ENCODE measurements at places on chromosomes 6 and 20.

DNA sequence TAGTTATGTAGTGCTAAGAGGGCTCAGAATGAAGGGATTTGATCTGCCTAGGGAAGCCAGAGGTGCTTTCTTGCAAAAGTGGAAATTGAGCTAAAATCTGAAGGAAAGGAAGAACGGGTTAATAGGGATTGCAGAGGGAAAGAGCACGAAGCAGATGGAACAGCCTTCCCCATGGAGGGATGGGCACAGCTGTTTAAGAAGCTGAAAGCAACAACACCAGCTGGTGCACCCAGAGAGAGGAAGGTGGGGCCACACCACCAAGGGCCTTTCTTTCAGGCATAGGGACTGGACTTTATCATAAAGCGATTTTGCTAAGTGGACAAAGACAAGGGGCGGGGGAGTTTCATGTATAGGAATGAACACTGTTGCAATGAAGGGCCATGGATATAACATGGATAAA is 65.8 kb upstream of the SNRPB2 start:
- DNase-seq, result no peak

GRCh38 chr20:17838921-17839320 is 129.7 kb downstream of the SNX5 start:
- no peak for DNase-seq

- DNase-seq, result no peak
These were observed 20.6 kb downstream of the VIP start for GRCh38 chr6:152771061-152771687.

DNA sequence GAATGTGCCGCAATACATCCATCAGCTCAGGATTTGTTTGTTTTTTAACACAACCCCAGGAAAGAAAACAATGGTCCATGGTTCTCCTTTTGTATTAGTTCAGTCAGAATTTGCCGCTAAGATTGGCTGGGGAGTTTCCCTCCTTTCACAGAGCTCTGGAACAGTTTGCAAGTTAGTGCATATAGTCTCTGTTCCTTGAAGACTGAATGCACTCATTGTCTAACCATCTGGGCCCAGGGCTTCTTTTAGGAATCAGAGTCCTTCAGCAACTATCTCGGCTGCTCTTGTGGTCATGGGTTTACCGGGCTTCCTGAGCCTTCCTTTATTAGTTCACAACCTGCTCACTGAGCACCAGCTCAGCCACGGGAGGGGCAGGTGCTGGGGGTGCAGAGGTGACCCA is 121.3 kb downstream of the SLC23A2 start:
- no peak for DNase-seq

DNA sequence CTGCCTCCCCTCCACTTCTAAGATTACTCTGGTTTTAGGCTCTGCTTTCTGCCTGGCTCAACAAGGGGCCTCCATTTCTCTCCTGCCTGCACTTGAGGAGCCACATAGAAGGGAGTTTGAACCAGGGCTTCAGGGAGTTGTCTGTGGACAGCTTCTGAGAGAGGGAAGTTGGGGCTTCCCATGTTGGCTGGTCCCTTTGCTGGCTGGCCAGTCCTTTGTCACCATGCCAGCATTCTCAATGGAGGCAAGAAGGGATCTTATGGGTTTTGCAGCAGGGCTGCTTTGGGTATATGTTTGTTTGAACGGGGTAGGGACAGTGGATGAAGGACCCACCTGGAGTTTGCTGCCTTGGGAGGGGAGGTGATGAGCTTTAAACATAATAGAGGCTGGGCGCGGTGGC is 124.9 kb downstream of the CARMIL1 start:
- no peak for DNase-seq

DNA sequence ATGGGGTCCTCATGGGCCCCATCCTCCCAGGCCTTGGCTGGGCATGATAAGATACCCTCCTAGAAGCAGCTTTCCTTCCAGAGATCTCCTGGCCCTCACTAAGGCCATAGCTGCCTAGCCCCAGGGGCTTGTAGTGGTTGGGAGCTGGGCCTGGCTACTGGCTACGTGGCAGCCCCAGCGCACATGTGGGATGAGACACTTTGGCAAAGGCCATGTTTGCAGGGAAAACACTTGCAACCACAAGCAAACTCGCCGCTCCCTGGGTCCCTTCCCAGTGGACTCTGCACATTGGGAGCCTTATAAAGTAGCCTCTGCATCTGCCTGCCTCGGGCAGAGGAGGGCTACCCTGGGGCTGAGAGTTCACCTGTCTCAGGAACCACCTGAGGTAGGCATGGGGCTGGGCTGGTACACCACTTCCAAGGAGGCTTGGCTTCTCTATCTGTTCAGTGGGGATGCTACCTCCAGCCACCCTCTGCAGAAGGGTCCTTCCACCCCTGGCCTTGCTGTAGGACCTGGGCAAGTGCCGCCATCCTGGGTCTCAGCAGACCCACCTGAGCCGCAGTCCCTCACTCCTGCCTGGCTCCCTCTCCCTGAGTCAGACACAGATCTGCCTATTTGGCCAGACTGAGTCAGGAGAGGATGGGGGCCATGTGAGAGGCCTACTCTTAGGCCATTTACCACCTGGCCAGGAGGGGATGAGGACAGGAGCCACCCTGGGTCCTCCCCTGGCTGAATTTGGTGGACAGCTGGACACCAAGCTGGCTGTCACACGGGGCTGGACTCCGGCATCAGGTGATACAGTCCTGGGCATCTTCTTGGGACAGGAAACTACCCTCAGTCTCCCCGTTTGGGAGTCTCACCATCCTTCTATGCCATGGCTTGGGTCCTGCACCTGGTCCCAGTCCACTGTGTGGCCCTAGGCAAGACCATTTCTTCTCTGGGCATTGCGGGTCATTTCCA is at the start of gene BPIFB2:
BPIFB2 (plus strand) TSS at position 329 of the 960 bp plus-strand sequence. CDS start 871 bp downstream, outside the sequence.
- no peak for DNase-seq

DNA sequence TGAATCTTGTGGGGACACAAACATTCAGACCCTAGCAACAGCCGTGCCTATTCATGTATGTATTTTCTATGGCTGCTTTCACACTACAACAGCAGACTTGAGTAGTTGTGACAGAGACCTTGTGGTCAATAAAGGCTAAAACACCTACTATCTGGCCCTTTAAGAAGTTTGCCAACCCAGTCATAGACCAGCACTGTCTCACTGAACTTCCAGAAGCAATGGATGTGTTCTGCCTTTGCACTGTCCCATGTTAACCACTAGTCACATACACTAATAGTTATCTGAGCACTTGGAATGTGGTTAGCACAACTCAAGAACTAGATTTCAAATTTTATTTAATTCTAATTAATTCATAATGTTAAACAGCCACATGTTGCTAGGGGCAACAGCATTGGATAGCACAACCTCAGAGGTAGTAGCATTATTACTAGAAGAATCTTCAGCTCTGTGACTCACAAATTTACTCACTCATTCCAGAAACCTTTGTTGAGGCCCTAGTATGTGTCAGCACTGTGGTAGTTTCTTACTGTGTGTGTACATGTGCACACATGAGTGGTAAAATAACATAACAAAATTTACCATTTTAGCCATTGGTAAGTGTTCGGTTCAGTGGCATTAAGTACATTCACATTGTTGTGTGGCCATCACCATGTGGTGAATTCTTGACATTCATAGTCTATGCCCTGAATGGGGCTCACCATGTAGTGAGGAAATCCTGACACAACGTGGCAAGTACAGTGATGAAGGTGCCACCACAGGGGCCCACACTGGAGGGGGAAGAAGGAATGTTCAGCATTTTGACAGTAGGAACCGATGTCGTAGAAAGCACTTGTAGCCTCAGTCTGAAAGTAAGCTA is 107.3 kb downstream of the CEP57L1 start:
- DNase-seq, result no peak

- no peak for DNase-seq
These were observed 555.5 kb upstream of the JARID2 start for GRCh38 chr6:14690120-14691056.

GRCh38 chr6:90068703-90069523 is 174.6 kb downstream of the GJA10 start:
- DNase-seq, result no peak

DNA sequence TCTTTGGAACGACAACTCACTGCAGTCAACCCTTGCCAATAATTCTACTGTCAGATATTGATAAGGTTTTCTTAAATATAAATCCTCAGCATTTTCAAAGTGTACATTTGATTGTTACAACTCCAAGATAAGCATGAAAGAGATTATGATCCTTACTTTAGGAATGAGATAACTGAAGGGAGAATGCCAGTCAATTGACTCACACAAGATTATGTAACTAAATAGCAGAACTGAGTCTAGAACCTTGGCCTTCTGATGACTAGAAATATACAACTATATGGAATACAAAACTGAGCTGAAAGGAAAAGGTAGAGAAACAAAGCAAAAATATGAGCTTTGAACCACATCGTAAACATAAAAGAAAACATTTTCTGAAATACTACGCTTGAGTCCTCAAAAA is 26.9 kb upstream of the STXBP5 start:
- DNase-seq, result no peak

DNA sequence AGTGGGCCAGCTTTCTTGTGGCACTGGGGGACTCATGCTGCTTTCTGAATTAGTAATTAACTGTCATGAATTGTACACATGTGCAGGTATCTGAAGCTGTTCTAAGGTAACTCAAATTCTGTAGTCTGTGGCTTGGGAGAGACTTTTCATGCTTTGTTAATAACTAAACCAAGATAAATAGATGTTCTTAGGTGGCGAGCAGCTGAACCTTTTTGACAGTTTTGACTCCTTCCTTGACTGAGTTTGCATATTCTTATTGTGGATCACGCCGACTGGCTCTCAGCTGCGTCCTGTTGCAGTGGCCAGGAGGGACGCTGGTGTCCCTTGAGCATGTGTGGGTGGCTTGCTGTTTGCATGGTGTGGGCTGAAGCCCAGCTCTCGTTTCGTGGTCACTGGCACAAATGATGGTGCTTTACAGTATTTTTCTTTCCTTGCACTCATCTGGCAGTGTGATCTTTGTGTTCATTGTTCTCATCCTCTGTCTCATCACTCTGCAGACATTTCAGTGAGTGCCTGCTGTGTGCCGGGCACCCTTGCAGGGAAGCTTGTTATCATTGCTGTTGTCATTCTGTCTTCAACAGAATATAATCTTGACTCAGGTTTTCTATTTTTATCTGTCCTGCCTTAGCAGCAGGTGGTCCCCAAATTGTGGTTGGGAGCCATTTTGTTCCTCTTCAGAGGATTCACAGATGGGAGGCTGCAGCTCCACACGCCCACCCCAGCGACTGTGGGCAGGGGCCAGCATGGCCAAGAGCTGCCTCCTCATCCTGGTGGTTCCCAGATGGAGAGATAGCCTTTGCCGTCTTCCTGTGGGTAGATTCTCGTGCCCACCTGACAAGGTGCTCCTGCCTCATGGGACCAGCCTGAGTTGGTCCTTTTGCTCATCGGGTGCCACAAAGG is 39.6 kb downstream of the DUSP22 start:
- no peak for DNase-seq

DNA sequence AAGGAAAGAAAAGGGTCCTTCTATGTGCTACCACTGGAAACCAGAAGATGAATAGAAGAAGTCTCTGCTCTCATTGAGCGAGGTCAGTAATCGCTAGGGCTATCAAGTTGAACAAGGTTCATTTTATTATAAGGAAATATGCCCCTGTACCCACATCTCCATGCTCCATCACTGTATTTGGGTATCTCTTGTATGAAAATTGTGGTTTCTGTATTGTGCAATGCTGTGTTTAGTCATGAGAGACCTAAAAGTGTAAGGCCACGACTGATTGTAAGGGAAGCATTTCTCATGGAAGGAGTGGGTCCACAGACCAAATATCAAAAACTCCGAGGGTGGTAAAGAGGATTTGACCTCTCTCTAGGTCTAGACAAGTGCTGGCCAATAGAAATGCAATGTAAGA is 3.6 kb upstream of the HS3ST5 start:
- DNase-seq, result no peak

GRCh38 chr6:79506251-79506650 is 31.0 kb downstream of the LCA5 start:
- no peak for DNase-seq

DNA sequence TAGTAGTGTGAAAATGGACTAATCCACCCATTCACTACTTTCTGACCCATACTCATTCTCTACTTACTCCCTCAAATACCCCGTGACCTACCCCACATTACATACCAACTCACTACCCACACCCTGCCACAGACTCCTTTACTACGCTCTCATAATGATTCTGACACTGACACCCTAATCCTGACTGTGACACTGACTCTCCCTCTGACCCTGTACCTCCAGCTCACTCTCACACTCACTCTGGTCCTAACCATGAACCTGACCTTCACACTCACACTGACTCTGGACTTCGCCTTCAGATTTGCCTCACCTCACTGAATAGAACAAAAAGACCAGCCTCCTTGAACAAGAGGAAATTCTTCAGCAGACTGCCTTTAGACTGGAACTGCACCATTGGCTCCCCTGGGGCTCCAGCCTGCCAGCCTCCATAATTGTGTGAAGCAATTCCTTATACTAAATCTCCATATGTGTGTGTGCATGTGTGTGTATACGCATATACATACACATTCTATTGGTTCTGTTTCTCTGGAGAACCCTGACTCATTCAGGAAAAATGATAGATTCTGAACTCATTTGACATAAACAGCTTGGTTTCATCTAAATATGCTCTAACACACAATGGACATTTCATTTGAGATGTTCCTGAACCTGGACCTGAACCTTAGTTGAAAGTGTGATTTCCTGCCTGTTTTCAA is 10.5 kb upstream of the ZNF343 start:
- no peak for DNase-seq

- no peak for DNase-seq
These were observed 18.1 kb downstream of the STXBP5 start for GRCh38 chr6:147222160-147222838.

- DNase-seq, result no peak
These were observed 58.6 kb downstream of the JARID2 start for GRCh38 chr6:15304337-15305042.

DNA sequence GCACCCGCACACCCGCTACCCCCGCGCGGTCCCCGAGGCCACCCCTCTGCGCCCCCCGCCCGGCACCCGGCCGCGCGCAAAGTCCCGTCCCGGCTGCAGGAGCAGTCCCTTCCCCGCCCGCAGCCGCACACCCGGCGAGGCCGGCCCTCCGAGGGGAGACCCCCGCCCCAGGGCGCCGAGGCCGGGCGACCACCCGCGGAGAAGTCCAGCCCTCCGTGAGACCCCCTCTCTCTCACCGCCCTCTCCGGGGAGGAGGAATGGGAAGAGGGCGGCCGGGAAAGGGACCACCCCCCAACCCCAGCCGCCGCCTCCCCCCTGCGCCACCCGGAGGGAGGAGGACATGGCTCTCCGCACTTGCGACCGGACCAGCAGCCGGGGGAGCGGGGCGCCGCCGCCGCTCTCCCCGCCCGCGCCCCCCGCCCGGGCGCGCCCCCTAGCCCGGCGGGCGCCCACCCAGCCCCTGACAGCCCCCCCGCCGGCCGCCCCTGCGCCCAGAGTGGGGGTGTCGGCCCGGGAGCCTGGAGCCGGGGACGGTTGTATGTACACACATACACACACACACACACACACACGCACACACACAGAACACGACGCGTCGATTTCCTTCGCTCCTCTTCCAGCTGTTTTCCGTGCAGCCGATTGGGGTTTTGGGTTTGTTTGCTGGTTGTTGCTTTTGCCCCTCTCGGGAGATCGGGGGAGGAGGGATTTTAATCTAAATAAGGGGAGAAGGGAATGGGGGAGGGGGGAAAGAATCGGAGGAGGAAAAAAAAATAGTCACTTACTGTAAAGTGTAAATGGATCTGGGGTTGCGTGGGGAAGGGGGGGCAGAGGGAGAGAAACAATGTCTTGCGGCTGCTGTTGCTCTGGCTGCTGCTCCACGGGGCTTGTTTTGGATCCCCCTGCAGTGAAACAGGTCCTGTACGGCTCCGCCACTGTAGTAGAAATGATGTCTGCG is at the start of gene ATXN1:
ATXN1 (minus strand) TSS at position 945 of the 955 bp plus-strand sequence.
- DNase-seq, result peak; percentile 19

All from stimulated activated CD4-positive, alpha-beta T cell treated with anti-CD3 and anti-CD28 coated beads, Interleukin-1b, Interleukin-23, amount 100 ng/mL, for 1 hour (primary cell).